ENCODE measurements at places on chromosomes 6 and 20.

DNA sequence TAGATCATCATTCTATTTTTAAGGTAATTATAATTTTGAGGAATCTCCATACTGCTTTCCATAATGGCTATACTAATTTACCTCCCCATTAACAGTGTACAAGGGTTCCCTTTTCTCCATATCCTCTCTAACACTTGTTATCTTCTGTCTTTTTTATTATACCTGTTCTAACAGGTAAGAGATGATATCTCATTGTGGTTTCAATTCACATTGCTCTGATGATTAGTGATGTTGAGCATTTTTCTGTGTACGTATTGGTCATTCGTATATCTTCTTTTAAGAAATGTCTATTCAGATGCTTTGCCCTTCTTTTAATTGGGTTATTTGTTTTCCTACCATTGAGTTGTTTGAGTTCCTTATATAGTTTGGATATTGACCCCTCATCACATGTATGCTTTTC is 81.6 kb upstream of the SCAF8 start:
- DNase-seq, result no peak

- DNase-seq, result no peak
These were observed 11.3 kb downstream of the TXNDC5 start for GRCh38 chr6:7899101-7899888.

DNA sequence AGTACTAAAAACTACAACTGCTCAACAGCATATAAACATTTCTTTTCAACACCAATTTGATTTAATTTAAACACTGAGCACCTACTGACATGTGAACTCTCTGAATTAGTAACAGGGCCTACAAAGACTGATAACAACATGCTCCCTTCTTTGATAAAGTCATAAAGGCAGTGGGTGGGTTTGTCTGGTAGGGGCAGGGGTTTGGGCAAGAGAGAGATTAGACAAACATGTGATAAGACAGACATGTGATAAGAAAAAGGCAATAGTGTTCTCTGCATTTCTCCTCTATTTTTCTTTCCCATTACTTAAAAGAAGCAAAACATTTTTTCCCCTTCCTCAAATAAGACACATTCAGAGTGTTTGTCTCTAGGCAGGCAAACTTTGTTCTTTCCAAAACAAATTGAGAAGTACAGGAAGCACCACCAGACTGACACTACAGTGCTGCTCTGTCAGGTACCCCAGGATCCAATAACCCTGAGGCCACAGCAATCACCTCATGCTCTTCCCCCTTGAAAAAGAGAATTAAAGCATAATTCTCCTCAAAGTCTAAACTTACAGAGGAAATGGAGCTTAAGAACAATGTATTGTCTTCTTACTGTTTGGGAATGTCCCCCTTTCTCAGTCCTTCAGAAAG is 11.9 kb downstream of the C6orf52 start:
- no peak for DNase-seq

- no peak for DNase-seq
These were observed 243.3 kb upstream of the GRIK2 start for GRCh38 chr6:101150226-101150625.

DNA sequence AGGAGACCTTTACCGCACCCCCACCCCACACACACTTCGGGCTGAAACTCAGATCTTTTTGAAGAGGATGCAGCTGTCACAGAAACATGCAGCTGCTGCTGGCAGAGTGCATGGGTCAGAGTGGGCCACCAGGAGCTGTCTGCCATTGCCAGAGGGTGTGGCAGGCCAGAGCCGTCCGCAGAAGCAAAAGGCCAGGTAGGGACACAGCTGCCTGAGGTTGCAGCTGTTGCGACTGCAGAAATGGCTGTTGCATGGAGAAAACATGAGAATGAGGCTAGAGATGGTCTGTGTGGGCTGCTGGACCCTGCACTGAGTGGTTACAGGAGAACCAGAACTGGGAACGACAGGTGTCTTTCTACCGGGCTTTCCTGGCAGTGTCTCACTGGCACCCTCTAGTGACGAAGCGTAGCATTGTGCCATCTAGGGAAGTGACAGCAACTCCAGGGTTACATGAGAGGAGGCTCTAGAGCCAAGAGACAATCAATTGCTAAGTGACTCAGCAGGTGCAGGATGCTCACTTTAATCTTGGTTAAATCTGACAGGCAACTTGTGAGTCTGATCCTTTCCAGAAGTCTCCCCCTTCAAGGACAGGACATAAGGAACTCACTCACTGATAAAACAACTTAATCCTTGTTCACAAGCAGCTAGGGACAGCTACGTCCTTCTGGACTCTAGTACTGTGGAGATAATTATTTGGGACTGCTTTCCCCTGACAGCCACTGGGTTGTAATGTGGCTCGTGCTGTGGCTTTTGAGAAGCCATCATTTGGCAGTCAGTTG is 29.1 kb upstream of the SERPINB9 start:
- peak; percentile 84 for DNase-seq

GRCh38 chr6:112017169-112017568 is 36.7 kb upstream of the CCN6 start:
- no peak for DNase-seq

DNA sequence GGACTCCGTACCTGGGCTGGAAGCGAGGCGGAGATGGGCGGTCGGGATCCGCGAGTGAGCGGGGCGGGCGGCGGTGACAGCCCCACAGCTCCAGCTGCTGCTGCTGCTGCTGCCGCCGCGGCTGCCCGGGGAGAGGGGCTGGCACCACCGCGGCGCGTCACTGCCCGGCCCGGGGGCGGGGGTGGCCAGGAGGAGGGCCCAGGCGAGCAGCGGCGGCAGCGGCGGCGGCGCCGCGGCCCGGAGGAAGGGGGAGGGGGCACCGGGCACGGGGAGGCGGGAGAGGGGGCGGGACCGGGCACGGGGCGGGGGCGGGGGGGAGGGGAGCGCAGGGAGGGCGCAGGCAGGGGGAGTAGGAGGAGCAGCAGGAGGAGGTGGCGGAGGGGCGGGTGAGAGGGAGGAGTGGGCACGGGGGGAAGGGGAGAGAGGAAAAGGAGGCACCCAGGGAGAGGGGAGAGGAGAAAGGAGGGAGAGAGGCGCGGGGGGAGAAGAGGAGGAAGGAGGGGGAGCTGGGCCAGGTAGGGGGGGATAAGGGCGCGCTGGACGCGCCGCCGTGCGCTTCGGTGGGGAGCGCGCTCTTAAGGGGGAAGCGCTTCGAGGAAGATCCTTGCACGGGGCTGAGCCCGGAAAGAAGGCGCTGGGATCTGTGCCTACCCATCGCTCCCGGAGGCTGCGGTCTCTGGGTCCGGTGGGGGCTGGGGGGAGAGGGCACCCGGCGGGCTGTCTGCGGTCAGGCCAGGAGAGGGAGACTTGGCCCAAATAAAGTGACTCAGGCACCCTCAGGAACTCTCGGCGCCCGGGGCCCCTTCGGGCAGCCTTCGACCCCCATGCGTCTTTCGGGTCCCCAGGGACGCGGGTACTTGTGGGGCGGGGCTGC is 101.5 kb downstream of the NOL4L start:
- DNase-seq, result peak; percentile 62

- no peak for DNase-seq
These were observed 148.2 kb downstream of the TRIM27 start for GRCh38 chr6:28775405-28776129.

GRCh38 chr6:16824845-16825685 is 63.8 kb upstream of the ATXN1 start:
- no peak for DNase-seq

GRCh38 chr6:154277629-154278017 is 79.0 kb downstream of the IPCEF1 start:
- DNase-seq, result no peak

DNA sequence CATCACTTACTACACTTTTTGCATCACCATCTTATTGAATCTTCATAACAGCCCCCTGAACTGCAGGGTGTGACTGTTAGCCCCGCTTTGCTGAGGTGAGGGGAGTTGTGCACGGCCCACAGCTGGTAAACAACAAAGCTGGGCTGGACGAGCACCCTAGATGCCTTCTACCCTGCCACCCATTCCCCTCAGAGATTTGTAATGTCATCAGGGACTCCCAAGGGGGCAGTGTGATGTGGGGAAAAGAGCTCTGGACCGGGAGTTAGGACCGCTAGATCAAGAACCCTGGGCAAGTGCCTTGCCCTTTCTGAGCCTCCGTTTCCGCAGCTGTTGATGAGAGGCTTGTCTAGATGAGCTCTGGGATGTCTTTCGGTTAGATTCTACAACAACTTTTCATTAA is 20.9 kb downstream of the PKIG start:
- no peak for DNase-seq

DNA sequence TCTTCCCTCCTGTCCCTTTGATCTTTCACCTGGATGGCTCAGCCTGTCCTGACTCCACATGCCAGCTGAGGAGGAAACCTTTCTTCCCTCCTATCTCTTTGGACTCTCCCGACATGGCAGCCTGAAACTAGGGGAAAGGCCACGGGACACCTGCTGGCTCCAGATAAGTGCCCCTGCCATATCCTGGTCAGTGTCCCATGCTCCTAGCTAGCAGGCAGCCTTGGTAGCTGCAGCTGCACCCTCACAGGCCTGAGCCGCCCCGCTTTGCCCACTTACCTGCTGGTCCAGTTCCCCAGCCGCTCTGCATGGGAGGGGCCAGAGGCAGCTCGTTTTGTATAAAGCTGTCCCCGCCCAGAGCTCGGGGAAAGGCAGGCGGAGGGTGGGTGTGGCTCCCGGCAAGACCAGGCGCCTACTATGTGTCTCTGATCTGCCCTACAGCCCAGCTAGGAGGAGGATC is 7.4 kb upstream of the SLC52A3 start:
- DNase-seq, result no peak

GRCh38 chr6:2839982-2840748 is 1.5 kb downstream of the SERPINB1 start:
- no peak for DNase-seq

DNA sequence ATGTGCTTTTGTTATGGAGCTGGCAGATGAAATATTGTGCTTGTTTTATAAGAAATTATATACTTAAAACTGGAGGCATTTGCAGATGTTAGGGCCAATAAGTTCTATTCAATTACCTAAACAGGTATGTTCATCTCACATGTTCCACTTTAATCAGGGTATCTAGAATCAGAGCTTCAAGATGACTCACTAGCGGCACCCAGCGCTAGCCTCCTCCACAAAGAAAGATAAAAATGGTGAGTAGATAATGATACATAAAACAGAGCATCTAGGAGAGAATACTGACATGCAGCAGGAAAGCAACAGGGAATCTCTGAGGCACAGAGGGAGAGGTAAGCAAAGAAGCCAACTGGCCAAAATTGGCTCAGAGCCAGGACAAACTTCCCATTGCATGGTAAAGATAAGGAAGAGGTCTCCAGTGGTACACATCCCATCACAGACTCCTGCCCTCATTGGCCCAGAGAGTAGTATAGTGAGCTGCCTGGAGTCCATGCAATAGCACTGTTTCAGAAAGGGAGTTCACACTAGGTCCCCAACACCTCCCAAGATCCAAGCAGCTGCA is 200.7 kb upstream of the SPTLC3 start:
- no peak for DNase-seq

- DNase-seq, result no peak
These were observed 187.6 kb downstream of the EPM2A start for GRCh38 chr6:145547594-145548335.

DNA sequence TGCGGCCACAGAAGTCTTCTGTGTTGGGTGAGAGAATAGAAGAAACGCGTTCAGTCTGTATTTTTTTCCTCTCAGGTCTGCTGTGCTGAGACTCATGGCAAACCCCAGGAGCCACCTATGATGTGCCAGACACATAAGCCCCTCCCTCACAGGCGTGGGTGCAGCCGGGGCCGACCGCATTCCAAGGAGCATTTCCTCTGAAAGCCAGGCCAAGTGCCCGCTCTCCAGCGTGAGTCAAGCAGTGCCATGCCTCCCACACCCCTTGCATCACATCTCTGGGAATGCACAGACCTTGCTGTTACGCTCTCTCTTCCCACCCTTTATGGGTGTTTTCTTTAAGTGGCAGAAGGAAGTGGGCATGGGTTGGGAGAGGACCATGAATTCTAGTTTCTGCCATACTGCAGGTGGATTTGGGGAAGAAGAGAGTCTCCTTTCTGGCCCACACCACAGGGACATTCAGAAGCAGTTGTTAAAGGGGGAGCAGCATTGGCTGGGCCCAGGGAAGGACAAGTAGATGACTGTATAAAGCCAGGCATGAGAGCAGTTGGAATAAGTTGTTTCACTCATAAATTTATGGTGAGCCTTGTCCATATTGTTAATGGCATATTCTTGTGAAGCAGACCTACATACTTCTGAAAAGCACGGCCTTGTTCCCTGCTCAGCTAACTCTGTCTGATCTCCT is 37.1 kb upstream of the TFAP2A start:
- no peak for DNase-seq

- DNase-seq, result no peak
These were observed 6.6 kb upstream of the DLK2 start for GRCh38 chr6:43461936-43462335.

DNA sequence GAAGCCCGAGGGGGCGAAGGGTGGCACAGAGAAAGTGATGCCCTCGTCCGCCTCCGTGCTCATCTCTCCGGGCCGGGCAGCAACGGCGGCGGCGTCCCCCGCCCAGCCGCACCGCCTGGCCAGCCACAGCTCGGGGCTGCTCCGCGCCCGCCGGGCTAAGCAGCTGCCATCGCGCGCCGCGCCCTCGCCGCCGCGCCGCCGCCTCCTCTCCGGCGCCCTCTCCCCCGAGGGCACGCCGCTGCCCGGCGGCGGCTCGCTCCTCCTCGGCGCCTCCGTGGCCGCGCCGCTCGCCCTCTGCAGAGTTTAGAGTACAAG is 225 bp downstream of the MAP3K5 start:
- no peak for DNase-seq

DNA sequence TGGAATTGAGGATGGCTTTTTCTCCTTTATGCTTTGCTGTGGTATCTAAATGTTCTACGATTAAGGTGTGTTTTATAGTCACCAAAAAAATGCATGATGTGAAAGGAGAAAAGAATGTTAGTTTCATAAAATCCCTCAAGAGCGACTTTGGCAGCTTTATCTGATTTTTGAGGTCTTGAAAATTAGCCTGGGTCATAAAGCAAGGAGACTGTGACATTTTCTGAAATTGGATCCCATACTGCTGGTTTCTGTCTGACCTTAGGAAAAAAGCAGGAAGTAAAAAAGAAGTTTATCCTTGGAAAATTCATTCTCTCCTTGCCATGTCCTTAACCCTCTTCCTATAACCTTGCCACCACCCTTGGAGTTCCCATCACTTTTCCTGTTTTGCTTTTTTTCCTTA is 525.3 kb downstream of the CD83 start:
- no peak for DNase-seq

DNA sequence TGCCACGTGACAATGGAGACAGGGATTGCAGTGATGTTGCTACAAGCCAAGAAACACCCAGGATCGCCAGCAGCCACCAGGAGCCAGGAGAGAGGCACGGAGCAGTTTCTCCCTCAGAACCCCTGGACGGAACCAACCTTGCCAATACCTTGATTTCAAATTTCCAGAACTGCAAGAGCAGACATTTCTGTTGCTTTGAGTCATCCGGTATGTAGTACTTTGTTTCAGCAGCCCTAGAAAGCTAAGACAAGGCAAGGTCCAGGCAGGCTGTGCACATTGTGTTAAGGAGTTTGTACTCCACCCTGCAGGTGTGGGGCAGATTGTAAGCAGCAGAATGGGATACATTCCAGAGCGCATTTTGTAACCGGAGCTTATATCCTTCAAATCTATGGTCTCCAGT is 48.3 kb downstream of the TRERF1 start:
- DNase-seq, result no peak

All from HEK293T (cell line).